ENCODE measurements at places on chromosomes 11 and 22.

GRCh38 chr11:119538753-119539152 is 115.8 kb upstream of the THY1 start:
- no peak for DNase-seq

- no peak for DNase-seq
Measured at GRCh38 chr11:61959114-61959513, 8.3 kb downstream of the FTH1 start.

- DNase-seq: peak; percentile 30
Measured at GRCh38 chr22:31872209-31872608, 72.1 kb upstream of the YWHAH start.

DNA sequence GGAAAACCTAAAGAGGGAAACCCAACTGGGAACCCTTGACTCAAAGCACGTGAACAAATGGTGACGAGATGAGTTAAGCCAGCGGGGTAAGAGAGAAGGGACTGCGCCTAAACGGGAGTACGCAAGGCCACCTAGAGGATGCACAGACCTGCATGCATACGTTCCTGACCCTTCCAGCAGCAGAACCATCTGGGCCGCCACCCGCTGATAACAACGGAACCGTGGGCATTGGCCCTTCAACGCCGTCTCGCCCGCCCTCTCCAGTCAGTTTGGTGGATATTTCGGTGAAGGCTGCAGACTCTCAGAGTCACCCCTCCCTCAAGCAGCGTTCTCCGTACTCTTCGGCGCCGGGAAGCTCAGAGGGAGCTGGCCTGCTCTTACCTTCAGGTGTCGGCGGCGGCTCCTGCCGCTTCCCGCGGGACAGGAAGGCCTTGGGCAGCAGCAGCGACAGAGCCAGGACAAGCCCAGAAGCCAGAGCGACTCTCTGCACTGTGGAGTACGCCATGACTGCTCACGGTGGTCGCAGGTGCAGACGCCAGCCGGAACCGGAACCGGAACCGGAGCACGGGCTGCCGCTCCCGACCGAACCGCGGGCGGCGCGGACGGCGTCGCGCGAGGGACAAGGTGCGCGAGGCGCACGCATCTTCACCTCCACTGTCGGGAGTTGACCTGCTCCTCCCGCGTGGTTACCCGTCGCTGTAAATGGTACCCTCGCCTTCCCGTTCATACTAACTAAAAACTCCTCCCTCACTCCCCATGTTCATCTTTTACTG is at the start of gene RIC3:
Gene RIC3, minus strand, starts transcription at position 541 of the 773 bp plus-strand sequence. Its CDS starts 36 bp downstream, at position 505.
- peak; percentile 40 for DNase-seq

All from CD4-positive, alpha-beta T cell treated with Interleukin-2 at 100 ng/mL for 4 hours (primary cell).